ENCODE measurements at places on chromosomes 3 and 15. TPM values are rescaled to one million over a fixed set of nuclear protein-coding genes. Genes with fewer than 3 reads are reported as not detected.

FBXW12 gene
- not detected for total RNA-seq

TRAT1 gene
- 99.4 TPM for total RNA-seq

DNA sequence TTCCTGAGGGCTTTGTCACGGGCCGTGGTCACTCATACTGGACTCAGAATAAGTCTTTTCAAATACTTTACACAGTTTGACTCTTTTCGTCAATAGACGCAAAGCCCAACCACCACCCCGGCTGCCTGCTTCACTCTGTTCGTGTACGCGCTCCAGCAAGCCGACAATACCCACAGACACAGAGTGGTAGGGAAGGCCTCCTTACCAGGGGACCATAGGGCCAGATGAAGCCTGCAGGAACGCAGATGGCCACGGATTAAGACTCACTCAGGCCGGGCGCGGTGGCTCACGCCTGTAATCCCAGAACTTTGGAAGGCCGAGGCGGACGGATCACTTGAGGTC is 29.7 kb downstream of the EFCAB12 start:
- no peak for DNase-seq

GRCh38 chr3:126542340-126543241 is 16.1 kb downstream of the C3orf22 start:
- DNase-seq = no peak

PEX5L gene
- 0.67 TPM for total RNA-seq

FEZF2 gene
- total RNA-seq = not detected

DNA sequence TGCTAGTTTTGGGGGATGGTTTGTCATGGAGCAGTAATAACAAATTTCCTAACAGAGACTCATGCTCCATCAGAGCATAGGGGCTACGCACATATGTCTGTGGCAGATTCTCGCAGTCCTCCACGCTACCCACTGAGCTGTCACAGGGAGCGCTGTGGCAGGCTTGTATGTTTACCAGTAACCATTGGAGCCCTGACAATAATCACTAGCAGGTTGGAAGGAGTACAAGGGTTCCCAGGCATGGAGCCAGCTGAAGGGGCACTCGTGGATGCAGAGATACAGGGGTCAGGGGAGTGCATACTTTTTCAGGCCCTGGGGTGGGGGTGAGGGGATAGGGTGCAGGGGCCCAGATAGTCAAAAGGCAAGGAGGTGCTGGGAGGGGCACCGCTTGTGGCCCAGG is 7.9 kb upstream of the GP9 start:
- DNase-seq = no peak

DUOXA1 gene
- not detected for total RNA-seq

GRCh38 chr3:166307756-166308350 is 470.6 kb upstream of the BCHE start:
- no peak for DNase-seq
